ENCODE measurements at places on chromosomes 13 and 19. TPM values are rescaled to one million over a fixed set of nuclear protein-coding genes. Genes with fewer than 3 reads are reported as not detected.

- DNase-seq = no peak
Observed at GRCh38 chr19:48990400-48990799, 2.7 kb downstream of the GYS1 start.

DNA sequence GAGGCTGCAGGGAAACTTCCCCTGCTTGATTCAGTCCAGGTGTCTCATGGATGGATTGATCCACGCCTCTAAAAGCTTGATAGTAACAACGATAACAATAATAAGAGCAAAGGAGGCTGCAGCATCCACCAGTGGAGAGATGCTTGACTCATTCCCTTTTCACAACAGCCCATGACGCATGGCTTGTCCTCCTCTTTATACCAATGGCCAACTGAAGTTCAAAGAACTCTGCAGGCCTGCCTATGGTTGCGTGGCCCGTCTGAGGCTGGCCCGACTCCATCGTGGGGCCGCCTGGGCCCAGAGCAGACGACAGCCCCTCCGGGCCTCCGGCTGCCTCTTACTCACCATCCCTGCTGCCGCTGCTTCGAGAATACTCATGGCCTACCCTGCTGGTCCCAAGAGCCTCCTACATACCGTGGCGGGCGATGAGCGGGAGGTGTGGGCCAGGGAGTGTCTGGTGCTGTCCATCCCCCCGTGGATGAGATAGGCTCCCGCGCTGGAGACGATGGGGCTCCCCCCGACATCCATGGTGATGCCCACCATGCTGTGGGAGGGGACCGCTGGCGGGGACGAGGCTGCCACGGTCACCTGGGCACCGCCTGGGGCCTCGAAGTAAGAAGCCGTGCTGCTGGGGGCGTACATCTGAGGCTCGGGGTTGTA lies 61.8 kb upstream of the RANBP3 start:
- DNase-seq = no peak

CILP2 gene
- 0.45 TPM for total RNA-seq

LGALS14 gene
- not detected for total RNA-seq

DNA sequence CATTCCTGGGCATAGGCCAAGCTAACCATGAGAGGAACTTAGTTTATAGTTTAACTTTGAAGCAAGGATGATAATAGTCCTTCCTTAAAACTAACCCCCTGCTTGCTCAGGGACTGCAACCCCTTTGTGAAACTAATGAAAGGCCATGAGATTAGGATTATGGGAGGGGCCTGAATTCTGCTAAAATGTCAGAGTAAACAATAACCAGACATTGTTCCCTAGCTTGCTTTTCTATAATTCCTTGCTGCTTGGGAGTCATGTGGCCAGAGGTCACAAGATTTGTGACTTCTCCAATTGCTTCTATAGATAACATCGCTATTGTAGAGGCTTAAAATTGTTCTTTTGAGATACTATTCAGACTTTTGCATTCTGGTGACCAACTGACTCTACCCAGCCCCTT lies 634.0 kb downstream of the TBC1D4 start:
- DNase-seq = no peak

C2CD4C gene
- 1.8 TPM for total RNA-seq

ZNF433 gene
- total RNA-seq = 4.9 TPM

DNA sequence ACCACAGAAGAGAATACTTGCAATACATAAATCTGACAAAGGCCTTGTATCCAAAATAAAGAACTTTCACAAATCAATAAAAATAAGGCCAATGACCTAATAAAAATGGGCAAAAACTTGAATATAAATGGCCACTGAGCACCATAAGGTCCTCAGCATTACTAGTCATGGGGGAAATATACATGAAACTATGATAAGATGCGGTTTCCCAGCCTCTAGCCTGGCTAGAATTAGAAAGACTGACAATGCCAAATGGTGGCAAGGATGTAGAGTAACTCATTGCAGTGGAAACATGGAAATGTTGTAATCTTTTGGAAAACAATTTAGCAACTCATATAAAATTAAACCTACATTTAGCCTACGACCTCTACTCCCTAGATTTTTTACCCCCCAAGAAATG lies 227.1 kb downstream of the GGACT start:
- no peak for DNase-seq

ZSWIM4 gene
- total RNA-seq = 2.7 TPM

DNA sequence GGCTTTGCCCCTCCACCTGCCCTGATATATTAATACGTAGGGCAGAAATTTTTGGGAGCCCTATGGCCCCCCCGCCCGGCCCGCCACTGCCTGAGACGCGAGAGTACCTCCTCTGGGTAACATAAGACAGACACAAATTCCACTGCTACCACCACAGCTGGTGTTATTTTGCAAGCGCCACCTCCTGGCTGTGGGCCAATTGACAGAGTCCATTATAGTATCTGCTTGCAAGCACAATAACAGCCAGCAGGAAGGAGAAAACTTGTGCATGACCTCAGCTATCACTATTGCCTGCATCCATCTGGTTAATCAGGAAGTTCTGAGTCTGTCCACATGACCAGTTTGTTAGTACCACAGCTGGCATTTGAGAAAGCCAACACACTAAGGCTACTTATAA lies 25.3 kb upstream of the OR10H2 start:
- peak; percentile 83 for DNase-seq

DNA sequence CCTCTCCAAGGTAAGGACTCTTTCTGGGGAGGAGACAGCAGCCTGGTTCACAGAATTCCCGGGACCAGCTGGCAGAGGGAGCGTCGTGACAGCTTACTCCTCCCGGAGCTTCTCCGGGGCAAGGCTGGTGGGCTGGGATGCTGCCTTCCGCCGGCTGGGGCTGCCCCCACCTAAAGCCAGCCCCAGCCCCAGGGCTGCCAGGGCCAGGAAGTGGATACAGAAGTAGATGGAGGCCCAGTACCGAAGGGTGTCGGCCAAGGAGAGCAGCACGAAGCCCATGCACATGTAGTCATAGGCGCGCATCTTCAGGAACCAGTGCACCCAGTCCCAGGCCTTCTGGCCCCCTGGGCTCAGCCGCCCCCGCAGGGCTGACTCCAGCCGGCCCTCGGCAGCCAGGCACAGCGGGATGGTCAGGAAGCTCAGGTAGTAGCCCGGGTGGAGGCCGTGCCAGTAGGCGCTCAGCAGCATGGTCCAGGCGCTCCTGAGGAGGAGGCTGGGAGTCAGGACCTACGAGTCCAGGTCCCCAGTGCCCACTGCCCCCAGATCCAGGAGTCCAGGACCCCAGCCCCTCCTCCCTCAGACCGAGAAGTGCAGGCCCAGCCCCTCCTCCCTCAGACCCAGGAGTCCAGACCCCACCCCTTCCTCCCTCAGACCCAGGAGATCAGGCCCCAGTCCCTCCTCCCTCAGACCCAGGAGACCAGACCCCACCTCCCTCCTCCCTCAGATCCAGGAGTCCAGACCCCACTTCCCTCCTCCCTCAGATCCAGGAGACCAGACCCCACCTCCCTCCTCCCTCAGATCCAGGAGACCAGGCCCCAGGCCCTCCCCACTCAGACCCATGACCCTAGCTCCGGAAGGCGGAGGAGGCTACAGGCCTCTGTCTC lies 1.2 kb upstream of the TMC4 start:
- no peak for DNase-seq

DNA sequence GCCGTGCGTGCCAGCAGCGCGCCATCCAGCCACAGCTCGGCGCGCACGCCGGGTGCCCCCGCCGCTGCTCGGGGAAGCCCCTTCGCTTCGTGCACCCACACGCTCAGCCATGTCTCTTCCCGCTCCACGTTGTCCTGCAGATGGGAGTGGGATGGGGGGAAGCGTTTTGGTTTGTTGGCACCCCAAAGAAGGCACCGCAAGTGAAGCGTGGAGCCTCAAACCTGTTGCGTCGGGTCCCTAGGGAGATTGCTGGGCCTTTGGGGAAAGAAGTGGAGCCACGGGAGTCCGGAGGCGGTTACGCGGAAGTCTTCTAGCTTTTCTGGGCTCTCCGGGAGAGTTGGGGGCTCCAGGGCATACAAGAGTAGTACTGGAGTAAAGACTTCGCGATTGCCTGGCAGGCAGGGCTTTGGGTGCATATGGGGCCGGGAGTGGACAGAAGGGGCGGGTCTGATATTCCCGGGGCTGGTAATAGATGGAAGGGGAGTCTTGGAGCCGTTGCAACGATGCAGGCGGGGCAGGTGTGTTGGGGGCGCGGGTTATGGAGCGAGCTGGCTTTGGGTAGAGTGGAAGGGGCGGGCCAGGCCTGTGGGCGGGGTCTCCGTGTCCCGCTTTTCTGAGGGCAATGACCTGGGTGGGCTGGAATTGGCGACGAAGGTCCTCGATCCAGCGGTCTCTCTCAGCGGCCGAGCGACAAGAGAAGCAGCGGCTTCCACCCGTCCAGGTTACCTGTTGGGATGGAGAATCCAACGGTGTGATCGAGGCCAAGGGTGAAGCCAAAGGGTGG lies 6.5 kb downstream of the RASAL3 start:
- no peak for DNase-seq

KCNRG gene
- total RNA-seq = not detected

DNA sequence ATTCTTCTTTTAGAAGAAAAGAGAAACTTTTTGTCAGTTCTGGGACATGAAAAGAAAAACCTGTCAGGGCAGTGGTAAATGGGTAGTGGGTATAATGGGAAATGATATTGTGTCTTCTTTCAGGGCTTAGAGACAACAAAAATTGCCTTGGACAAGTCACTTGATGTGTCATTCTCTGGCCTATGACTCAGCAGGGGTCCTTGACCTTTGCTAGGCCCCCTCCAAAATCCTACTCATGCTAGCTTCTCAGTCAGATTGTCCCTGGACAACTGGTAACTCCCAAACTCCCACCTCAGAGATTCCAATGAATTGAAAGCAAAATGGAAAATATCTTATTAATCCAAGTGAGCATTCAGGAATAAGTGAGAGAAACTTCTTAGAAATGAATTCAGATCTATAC lies 258.8 kb upstream of the SPRY2 start:
- no peak for DNase-seq

ZNF284 gene
- total RNA-seq = 1.6 TPM

GRCh38 chr19:10079031-10079453 lies 7.1 kb upstream of the SHFL start:
- no peak for DNase-seq

CERS1 gene
- total RNA-seq = 0.81 TPM

- no peak for DNase-seq
Observed at GRCh38 chr19:48274173-48274572, 4.3 kb downstream of the ZNF114 start.

- DNase-seq = no peak
Observed at GRCh38 chr19:50362656-50363424, 2.6 kb downstream of the NAPSA start.

All from heart right ventricle (tissue), 16 donors.